ENCODE measurements at places on chromosomes 7 and 10.

GRCh38 chr7:143372070-143372469 lies 9.1 kb upstream of the ZYX start:
- no peak for DNase-seq

DNA sequence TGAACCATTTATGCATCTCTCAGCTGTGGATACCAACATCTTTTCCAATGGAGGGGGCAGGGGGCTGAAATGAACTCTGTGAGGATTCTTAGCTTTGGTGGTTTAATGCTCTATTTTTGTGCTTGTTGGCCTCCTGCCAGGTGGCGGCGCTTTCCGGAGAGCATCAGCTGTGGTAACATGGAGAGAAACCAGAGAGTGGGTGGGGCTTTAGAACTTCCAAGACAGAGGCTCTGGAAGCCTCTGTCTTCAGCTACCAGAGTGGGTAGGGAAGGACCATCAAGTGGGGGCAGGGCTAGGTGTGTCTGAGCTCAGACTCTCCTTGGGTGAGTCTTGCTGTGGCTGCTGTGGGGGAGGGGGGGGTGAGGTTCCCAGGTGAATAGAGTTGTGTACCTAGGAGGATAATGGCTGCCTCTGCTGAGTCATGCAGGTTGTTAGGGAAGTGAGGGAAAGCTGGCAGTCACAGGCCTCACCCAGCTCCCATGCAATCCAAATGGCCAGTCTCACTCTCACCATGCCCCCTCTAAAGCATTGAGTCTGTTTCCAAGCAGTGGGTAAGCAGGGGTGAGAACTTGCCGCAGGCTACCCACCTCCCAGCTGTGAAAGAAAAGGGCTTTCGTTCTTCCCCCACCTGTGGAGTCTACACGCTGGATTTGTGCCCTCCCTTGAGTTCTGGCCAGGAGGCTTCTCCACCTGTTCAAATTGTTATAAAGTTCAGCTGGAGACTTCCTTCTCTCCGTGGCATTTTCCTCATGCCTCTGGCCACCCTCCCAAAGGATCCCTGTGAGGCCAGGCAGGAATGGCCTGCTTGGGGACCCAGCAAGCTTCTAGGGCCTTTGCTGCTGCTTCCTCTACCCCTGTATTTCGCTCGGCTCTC lies 527.0 kb downstream of the NEBL start:
- DNase-seq, result no peak

DNA sequence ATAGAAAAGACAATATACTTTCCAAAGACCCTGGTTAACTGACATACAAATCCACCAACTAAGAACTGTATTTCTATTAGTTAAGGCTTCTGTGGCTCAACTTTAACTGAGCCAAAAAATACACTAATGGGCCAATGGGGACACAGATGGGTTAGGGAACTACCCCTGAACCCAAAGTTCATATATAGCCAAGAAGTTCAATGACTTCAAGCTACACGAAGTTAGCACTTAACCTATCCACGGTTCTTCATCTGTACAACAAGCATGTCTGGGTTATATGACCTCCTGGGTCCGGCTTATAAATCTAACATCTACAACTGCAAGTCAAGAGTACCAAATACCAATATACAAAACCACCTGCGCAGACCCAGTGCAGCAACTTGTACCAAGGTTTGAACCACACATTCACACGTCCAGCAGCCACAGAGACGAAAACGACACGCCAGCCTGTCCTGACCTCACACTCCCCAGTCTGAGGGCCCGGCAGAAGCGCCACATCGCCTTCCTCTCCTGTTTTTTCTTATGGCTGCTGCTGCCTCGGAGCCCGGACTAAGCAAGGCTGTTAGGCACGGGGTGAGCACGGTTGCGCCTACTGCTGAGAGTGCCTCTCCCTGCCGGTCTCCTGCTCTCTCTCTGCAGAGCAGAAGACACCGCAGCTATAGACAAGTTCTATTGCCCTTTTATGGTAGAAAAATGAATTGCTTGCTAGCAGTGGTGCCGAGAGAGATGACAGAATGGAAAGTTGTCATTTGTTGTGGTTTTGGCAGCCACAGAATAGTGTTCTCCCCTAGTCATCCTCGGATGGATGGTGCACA lies 86.3 kb downstream of the RNF216 start:
- DNase-seq, result peak; percentile 90

- DNase-seq, result no peak
These were observed 7.4 kb downstream of the CLDN3 start for GRCh38 chr7:73762659-73762999.

DNA sequence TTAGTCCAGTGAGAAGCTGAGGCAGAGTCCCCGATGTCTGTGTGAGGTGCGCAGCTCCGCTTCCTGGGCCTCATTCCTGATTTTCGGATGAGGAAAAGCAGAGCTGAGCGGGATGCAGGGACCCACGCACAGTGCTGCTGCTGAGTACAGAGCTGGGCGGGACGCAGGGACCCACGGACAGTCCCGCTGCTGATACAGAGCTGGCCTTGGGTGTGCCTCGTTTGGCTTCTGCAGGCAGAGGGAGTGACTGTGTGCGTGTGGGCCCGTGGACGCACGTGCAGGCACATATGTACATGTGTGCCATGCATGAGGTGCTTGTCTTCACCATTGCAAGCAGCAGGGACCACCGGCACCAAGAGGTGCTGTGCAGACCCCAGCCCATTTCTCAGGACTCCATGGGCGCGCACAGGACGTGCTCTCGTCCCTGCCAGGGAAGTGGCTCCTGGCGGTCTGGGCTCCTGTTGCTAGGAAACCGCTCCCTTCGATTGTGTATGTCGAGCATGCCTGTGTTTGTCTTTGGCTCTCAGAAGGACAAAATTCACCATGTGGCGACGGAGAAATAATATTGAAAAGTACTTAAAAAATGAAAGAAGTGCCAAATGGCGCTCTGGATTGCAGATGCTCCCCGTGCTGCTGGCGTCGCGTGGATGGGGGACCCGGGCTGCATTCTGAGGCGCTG lies 303.8 kb upstream of the MKI67 start:
- DNase-seq, result no peak

GRCh38 chr10:22723783-22724182 lies 9.4 kb upstream of the PIP4K2A start:
- DNase-seq, result no peak

GRCh38 chr7:82605247-82605864 lies 161.8 kb upstream of the CACNA2D1 start:
- peak; percentile 3 for DNase-seq

GRCh38 chr7:2796358-2797352 lies 47.5 kb downstream of the GNA12 start:
- DNase-seq, result no peak

GRCh38 chr10:124578231-124579010 lies 116.8 kb downstream of the LHPP start:
- no peak for DNase-seq

DNA sequence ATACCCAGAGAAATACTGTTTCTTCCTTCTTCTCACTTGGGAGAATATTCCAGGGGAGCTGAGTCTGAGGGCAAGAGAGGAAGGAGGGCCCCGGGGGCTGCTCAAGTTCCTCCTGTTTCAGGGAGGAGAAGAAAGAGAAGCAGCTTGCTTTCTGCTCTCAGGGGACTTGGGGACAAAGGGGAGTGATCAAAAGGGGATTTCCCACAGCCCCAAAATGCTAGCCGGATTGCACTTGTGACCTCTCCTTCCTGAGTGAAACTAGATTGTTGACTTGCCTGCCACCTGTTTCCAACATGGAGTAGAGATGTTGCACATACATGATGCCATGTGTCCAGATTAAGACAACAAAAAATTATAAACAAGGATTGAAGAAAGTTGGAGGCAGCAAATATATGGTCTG lies 28.7 kb upstream of the PDCD4 start:
- DNase-seq, result no peak

DNA sequence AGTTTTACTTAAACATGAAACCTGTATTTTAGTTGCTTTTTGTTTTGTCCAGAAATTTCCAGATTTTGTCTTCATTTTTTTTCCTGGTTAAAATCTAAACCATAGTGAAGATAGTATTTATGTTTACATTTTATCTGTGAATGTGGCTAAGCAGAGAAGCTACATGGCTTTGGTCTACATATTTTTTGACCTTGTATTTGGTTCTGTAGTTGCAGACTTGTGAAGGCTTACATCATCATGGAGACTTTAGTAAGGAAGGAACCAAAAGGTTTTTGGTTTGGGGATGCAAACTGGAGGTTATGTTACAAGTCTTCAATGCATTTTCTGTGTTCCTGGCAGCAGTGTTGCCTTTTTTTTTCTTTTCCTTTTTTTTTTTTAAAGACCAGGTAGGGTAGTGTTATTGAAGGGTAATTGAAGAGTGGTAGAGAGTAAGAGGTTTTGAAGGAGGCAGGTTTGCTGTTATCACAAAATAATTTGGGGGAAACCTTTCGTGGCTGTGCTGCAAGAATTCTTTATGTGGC lies 30.9 kb upstream of the VDAC2 start:
- no peak for DNase-seq

DNA sequence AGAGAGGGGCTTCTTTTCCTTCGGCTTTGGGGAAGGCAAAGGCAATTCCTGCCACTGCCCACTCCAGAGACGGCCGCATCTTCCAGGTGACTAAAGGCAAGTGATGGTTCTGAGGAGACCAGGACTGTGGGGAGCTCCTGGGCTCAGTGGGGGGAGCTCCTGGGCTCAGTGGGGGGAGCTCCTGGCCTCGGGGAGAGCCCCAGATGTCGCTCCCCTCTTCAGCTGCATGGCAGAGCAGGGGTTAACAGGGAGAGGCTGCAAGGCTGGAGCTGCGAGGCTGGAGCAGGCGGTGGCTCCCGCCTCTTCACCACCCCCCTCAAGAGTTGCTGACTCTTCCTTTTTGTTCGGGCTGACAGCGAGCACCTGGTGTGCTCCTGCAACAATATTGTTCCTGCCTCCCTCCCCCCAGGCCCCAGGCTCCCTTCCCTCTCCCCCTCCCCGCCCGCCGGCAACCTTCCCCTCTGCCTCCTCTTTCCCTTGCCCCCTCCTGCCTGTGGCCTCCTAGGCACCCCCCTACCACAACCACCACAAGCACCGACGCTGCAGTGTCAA lies 56.3 kb upstream of the LBX1 start:
- DNase-seq, result no peak

GRCh38 chr10:125781374-125781773 lies 5.8 kb upstream of the MMP21 start:
- no peak for DNase-seq

GRCh38 chr10:118590334-118590733 lies 5.1 kb downstream of the PRLHR start:
- peak; percentile 12 for DNase-seq

- no peak for DNase-seq
These were observed 339.9 kb downstream of the CCSER2 start for GRCh38 chr10:84668186-84668763.

GRCh38 chr7:138001529-138002095 lies at the start of gene CREB3L2:
Gene CREB3L2, minus strand, starts transcription at chr7:138002086. Its CDS starts 381 bp downstream, at chr7:138001705.
- peak; percentile 55 for DNase-seq

DNA sequence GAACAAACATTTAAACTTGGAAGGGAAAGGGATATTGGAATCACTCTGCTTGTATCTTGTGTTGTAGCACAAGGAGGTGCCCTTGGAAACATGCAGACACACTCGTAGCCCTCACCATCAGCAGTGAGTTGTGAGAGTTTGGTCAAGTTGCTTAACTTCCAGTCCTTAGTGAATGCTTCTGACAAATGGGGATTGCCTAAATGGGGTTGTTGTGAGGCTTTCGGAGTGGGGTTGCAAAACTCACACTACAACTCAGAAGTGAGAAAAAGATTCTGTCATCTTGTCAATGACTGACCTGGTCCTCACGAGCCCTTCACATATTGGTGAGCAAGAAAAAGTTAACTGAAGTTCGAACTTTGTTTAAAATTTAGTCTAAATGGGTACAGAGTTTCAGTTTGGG lies 29.0 kb upstream of the GSDME start:
- DNase-seq, result no peak

GRCh38 chr7:98200364-98200763 lies 10.9 kb upstream of the BHLHA15 start:
- DNase-seq, result no peak

DNA sequence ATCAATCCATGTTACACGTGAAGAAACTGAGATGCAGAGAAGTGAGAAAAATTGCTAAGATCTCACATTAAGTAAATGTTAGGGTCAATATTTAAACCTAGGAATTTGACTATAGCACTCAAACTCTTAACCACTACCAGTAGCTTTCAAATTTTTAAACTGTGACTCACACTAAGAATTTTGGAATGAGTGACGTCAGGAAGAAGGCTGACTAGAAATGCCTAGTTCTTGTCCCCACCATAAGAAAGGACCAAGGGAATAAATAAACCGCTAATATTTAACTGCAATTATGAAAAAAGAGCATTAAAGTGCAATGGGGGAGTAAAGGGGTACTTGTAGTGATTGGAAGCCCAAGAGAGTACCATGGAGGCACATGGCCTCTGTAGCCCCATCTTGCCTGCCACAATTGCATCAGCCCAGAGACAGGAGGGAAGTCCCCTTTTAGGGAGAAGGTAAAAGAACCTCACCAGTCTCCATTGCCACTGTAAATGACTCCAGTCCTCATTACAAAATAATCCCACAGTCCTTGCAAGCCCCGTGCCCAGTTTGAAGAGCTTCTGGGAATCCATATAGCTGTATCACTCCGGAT lies 3.5 kb upstream of the AKR1B1 start:
- peak; percentile 77 for DNase-seq

GRCh38 chr10:63208986-63209385 lies 75.9 kb downstream of the NRBF2 start:
- peak; percentile 13 for DNase-seq

- no peak for DNase-seq
These were observed 50.0 kb upstream of the CELF2 start for GRCh38 chr10:10967581-10968256.

- no peak for DNase-seq
These were observed 272.9 kb downstream of the MAGI2 start for GRCh38 chr7:79180533-79180932.

GRCh38 chr10:44963772-44964633 lies 4.4 kb downstream of the RASSF4 start:
- no peak for DNase-seq

GRCh38 chr10:116826803-116827202 lies 22.5 kb upstream of the ENO4 start:
- DNase-seq, result no peak

- no peak for DNase-seq
These were observed 62.7 kb upstream of the DDC start for GRCh38 chr7:50627824-50628361.

GRCh38 chr7:2729893-2730716 lies 42.1 kb downstream of the AMZ1 start:
- DNase-seq, result no peak

- no peak for DNase-seq
These were observed 56.1 kb downstream of the PAPSS2 start for GRCh38 chr10:87715552-87716347.

DNA sequence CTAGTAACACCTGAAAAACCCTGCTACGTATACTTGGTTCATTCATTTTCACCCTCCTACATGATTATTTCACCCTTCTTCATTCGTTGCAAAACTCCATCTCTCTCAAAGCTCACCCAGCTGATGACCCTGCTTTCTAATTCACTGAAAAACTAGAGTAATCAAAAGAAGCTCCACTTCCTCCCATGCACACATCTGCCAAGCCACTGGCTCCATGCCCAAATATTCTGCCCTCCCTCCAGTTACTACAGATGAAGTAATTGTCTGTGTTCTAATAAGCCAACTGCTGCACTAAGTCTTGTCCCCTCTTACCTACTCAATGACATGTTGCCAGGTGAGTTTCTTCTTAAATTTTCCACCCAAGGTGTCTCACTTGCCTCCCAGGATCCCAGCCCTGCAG lies 96.9 kb upstream of the CCDC71L start:
- DNase-seq, result no peak

- no peak for DNase-seq
These were observed 152.2 kb downstream of the ARL4A start for GRCh38 chr7:12839508-12840153.

Data from HFFc6 (cell line).